ENCODE measurements at places on chromosomes 2 and 18.

GRCh38 chr18:38663270-38663669 is 1097.7 kb upstream of the CELF4 start:
- DNase-seq: no peak

- no peak for DNase-seq
Observed at GRCh38 chr2:241820625-241821384, 11.8 kb downstream of the NEU4 start.

GRCh38 chr2:196322973-196323810 is 151.8 kb upstream of the STK17B start:
- DNase-seq: no peak

- DNase-seq: no peak
Observed at GRCh38 chr2:8966123-8966908, 37.2 kb downstream of the MBOAT2 start.

DNA sequence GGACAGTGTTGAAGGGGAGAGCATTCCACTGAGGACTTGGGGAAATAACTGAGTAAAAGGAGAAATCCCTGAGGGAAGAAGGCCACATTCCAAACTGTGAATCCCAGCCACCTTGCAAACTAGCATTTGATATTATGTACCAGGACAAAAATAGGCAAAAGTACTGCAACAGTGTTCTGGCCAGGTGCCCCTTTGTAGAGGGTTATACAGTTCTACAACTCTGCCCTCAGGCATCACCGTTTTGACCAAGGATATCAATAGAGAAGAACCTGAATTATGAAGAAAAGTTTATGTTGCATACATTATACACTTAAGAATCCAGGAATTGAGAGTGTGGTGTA is 20.6 kb upstream of the CAVIN2 start:
- no peak for DNase-seq

DNA sequence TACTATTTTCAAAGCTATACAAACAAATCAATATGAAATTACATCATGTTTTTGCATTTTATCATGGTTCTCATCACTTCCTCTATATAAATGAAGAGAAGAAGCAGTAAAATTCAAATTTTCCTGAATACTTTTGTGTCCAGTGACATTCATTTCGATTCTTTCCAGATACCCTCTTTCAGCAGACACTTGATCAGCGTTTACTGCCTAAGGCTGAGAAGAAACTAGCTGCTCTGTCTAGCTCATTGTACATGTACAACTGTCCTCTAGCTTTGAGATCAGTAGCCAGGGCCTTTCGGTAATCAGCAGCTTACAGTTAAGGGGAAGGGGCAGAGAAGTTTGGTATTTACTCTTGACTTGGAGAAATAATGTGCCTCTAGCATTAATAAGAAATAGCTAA is 4.8 kb downstream of the VRK2 start:
- DNase-seq: no peak

DNA sequence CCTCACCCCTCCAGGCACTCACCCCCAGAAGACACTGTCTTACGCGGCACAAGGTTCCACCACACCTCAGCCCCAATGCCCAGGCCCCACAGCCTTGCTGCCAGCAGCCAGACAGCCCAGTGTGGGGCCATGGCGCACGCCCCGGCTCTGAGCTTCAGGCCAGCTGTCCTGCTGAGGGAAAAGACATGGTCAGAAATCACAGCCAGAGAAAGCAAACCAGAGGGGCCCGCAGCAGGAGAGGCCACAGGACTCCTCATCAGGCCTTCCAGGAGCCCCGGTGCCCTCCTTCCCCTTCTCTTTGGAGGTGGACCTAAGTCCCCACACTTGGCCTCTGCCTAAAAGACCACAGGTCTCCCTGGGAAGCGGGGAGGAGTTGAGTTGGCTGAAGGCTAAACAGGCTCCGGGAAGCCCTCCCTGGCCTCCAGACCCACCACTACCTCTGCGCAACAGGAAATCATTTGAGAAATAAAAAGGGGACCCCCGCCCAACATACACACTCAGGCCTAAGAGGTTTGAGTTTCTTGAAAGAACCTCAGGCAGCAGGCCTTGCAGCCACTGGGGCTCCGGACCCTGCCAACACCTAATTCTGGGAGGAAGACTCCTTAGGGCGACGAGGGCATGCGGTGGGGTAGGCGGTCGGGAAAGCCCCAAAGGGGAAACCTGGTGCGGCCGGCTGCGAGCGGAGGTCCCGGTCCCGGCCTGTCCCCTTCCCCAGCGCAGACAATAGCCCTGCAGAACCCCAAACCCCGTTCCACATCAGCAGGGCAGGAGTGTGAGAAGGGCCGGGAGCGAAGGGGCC is 1.9 kb downstream of the SEMA4C start:
- peak; percentile 39 for DNase-seq

DNA sequence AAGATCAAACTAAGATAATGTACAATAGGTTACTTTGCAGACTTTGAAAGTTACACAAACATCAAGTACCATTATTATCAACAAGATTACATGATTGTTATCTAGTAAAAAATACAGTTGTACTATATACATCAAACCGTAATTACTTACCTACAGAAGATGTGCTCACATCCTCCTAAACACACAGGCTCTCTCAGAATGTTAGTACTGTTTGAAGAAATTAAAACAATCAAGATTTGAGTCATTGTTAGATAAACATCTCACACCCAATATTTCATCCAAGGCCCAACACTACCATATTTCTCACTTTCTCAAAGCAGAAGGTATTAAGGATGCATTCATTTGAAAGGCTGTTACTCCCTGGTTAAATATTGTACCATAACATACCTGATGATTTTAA is 12.6 kb downstream of the BARD1 start:
- DNase-seq: no peak

DNA sequence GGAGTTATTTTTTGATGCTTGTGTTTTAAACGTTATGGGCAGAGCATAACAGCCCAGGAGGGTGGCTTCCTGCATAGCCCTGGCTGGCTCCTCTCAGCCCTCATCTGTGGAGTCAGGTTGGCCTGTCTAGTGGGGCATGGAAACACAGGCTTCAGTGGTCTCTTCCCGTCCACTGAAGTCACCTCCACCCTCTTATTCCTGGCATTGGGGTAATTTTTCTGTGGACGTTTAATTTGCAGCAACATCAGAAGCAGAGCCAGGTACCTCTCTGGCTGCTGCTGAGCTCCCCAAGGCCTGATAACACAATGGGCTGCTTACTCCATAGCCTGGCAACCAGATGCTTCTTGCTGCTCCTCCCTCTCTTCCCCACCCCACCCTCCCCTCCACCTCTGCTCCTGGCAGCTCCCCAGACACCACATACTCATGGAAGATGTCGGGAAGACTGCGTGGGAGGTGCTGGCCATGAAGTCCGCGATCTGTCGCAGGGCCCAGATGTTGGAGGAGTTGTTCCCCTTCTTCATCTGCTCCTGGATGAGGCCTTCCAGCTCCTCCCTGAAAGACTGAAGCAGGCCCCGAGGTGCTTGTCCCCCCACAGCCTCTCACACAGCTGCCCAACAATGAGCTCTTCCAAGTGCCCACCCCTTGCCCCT is 64.0 kb downstream of the ADD2 start:
- DNase-seq: no peak

GRCh38 chr2:199409759-199410529 is 47.8 kb downstream of the SATB2 start:
- DNase-seq: no peak

- DNase-seq: no peak
Observed at GRCh38 chr18:65592435-65592834, 158.4 kb upstream of the CDH7 start.

- no peak for DNase-seq
Observed at GRCh38 chr18:50651334-50651733, 91.4 kb downstream of the MAPK4 start.

- DNase-seq: no peak
Observed at GRCh38 chr18:22399949-22400348, 17.8 kb downstream of the CTAGE1 start.

DNA sequence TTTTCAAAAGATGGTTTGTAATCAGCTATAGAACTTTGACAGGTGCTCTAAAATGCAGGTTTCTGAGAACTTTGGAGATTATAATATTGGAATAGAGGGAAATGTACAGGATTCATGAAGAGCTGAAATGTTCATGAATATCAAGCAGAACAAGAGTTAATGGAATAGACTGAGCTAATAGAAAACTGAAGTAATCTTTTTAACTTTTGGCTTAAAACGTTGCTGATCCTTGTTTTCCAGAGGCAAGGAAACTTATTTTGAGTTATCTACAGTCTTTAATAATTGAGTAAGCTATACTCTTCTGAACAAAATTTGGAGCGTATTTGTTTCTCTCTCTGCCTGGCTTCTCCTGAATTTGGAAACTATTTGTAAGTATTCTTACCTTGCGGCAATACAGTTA is 10.8 kb upstream of the IL18RAP start:
- DNase-seq: no peak

DNA sequence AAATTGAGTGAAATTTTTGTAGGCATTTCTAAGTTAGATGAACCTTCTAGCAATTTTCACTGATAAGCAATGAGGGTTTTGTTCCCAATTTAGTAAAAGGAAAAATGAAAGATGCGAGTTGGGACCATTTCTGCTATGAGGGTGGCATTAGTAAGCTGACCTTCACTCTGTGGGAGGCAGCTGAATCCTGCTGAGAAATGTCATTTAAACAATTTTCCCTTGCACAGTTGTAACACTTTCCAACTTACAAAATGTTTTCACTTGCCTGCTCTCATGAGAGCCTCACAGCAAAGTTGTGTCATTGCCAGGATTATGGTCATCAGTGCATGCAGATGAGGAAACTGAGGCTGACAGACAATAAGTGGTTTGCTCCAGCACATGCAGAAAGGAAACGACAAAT is 527.7 kb downstream of the TNS1 start:
- no peak for DNase-seq

DNA sequence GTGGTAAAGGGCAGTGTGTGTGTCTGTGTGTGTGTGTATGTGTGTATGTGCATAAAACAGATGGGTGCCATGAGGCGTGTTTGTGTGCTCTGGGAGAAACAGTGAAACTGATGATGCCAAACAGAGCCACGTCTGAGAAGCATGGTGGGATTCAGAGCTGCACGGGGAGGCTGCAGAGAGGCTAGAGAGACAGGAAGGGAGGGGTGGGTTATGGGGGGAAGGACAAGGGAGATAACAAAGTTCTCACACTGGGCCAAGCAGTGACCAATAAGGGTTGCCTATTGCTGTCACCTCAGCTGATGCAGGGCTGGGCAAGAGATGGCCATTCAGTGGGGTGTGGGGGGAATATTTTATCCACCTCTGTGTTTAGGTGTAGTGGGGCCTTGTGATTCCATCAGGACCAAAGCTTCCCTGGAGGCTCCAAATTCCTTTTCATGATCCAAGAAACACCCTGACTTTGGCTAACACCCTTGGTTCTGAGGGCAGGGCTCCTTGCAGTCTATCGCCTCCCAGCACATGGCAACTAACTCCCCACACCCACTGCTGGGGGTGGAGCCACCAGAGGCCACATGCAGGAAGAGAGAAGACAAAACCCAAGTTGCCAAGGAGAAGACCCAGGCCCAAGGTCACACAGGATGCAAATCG is 54.2 kb upstream of the POMC start:
- DNase-seq: no peak

- DNase-seq: no peak
Observed at GRCh38 chr2:156004459-156004858, 328.1 kb downstream of the NR4A2 start.
